ENCODE measurements at places on chromosomes 5 and 9. TPM values are rescaled to one million over a fixed set of nuclear protein-coding genes. Genes with fewer than 3 reads are reported as not detected.

Gene DRD1
- total RNA-seq, result not detected

Gene STC2
- 16.6 TPM for total RNA-seq

Gene WNT8A
- not detected for total RNA-seq

- no peak for DNase-seq
Measured at GRCh38 chr9:112772551-112772950, 22.0 kb downstream of the SNX30 start.

- no peak for DNase-seq
Measured at GRCh38 chr5:107807431-107807830, 136.7 kb upstream of the EFNA5 start.

DNA sequence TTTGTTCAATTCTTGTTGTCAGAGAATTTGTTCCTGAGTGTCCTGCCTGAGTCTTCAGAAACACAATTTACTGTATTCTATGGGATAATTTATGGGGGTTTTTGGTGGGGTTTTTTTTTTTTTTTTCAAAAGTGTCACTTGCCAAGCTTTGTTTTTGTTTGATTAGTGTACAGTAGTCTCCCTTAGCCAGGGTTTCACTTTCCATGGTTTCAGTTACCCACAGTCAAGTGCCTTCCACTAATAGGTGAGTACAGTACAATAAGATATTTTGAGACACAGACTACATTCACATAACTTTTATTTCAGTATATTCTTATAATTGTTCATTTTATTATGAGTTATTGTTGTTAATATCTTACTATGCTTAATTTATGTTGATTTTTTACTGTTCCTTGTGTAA is 25.0 kb upstream of the AUH start:
- no peak for DNase-seq

DNA sequence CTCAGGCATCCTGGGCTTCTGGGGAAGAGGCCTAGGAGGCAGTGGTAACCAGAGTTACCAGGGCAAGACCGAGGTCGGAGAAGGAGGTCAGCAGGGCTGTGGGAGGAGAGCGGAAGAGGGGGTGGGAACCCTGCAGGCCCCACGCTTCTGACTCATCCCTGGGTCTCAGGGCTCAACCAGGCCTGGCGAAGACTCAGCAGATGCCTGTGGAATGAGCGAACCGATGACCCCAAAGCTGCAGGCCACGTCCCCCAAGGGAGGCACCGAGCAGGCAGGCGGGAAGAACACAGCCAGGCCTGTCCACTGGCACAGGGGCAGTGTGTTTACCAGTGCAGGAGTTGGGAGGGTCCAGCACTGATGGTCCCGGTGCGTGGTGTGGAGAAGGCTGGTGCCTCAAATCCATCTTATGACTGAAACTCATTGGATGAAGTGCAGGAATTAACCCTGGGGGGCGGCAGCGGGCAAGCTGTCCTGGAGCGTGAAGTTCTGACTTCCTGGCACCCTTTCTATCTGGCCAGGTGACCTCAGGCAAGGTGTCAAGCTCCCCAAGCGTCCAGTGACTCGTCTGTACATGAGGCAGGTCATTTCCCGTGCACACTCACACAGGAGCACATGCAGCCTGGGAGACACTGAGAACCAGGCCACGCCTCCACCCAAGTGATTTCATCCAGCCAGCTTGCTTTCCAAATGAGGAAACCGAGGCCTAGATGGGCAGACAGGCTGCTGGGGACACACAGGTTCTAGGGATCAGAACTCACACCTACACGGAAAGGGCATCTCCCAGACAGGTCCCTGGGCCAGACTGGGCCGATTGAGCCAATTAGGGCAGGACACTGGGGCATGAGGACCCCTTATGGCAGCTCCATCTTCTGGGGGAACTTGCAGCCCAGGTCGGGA is 69.1 kb downstream of the ADAMTS2 start:
- DNase-seq, result no peak

DNA sequence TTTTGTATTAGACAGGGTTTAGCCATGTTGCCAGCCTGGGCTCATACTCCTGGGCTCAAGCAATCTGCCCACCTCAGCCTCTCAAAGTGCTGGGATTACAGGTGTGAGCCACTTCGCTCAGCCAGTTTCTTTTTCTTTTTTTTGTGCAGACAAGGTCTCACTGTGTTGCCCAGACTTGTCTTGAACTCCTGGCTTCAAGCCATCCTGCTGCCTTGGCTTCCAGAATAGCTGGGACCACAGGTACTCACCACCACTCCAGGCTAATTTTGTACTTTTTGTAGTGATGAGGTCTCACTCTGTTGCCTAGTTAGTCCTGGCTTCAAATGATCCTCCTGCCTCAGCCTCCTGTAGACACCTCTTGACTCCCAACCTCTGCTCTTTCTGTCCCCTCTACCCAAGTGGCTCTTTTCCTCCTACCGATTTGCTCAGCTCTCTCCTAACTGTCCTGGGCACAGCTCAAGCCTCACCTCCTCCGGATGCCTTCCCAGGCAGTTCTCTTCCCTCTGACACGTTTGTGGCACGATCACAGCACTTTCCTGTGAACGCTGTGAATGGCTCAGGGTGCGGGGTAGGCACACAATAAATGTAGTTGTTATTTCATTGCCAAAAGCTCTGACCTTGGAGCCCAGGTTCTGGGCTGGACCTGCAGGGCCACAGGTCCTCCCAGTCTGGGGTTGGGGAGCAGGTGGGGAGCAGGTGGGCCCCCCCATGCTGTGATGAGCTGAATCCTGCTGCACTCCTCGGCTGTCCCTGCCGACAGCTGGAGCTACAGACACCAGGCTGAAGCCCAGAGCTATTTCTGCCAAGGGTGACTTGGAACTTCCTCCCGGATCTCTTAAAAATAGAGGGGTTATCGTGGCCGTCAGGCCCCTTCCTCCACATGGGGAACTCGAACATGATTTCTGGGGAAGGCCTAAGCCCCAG is 23.9 kb downstream of the GFI1B start:
- no peak for DNase-seq

DNA sequence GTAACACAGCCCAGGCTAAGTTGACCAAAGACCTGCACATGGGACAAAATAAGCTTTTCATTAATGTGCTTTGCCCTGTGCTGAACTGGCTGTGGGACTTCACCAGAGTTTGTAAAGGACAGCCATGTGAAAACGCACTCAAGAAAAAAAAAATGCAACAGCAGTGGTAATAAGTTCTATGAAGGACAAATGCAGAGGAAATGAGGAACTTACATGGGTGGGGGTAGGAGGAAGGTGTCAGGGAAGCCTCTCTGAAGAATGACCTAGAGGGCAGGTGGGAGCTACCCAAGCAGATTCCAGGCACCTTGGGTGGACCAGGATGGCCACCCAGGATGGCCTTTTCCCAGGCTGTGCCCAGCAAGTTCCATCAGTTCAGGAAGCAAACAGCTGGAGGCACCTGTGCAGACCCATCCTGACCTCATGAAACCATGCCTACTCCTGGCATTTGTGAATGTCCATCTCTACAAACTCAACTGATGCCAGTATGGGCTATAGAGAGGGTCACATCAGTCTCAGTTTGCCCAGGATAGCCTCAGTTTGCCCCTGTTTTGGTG is 6.7 kb upstream of the PHF2 start:
- DNase-seq, result no peak
